ENCODE measurements at places on chromosomes 13 and 19.

GRCh38 chr19:3671680-3672574, 28.3 kb downstream of the PIP5K1C start:
- no peak for DNase-seq

- DNase-seq = no peak
These were observed 614.4 kb downstream of the KCTD12 start for GRCh38 chr13:76271728-76272232.

DNA sequence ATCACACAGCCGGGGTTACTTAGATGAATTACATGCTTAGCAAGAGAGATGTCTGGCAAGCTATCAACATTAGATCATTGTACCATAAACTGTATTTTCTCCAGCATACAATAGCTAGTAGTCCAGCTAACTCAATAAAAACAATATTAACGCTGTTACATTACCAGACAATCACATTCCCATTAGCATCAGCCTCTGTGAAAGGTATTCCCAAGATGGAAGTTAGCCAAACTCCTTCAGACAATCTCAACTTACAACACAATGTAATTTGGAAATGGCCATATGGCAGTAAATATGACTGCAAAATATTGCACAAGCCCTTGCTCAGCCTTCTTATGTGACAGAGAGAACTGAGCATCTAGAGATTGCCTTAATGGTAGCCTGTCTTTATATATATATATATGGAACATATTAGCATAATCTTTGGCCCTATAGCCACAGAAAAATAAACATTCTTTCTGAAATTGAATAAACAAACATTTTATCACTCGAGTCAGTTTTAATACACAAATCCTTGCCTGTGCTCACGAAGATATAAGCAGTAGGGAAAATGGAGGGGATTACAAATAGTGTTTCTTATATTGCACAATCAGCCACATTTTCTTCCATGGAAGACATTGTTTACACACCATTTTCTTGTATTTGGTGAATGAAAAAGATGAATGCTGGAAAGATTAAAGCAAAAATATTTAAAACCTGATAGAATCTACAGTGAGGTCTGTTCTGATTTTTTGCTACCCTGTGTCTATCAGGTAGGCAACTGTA, 1060.5 kb downstream of the DIAPH3 start:
- DNase-seq = no peak

- DNase-seq = no peak
These were observed 102.0 kb downstream of the LRCH1 start for GRCh38 chr13:46654951-46655350.

DNA sequence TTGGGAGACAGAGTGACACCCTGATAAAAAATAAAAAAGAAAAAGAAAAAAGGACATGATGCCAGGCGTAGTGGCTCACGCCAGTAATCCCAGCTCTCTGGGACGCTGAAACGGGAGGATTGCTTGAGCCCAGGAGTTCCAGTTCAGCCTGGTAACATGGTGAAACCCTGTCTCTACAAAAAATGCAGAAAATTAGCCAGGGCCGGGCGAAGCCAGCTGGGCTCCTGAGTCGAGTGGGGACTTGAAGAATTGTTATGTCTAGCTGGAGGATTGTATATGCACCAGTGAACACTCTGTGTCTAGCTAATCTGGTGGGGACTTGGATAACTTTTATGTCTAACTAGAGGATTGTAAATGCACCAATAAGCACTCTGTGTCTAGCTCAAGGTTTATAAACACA, 32.3 kb downstream of the TMPRSS9 start:
- no peak for DNase-seq

DNA sequence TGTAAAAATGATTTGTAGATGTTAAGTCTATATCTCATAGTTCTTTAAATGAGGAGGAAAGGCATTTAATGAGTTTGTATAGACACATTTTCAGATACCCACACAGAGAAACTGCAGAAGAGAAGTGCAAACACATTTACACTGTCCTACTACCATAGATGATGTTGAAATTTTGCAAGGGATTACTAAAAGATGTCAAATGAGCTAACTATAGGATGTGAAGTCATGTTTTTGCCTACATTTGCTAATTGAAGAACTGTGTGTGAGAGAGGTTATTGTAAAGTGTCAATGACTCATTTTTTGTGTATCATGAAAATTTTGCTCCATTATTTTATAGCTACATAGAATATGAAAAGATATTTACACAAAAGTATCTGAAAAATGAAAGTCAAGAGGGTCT, 178.9 kb downstream of the ITGBL1 start:
- no peak for DNase-seq

DNA sequence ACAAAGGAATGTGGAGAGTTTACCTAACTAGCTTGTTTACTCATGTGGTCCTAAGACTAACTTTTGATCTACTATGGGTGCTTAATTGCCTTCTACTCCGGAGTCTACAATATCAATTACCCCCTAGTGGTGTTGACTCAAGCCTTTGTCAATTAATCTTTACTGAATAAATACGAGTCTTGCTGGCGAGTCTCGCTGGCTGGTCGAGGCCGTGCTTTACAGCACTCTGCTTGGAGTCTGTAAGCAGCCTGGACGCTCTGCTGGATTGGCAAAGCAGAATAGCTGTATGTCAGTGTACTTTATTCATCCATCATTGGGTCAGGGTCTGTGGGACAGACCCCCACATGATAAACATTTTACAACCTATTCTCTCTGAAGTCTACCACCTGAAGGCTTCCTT, 9.9 kb upstream of the SPART start:
- DNase-seq = no peak

DNA sequence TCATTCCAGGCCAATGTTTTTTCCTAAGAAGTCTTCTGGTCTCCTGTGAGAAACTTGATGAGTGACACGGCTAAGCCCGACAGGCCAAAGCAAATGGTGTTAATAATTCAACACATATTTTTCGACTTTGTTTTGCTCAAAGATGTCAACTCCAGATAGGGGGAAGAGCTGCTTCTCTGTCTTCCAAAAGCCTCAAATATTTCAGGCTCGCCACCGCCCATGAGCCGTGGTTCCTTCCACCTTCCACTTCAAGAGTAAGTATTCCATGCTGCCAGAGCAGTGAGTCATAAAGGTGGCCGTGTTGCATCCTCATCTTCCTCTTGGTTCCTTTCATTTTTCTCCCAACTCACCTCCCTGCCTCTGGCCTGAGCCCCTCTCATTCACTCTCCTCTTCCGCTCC, 272.6 kb downstream of the EFNB2 start:
- no peak for DNase-seq

Data from colonic mucosa (tissue), 4 donors.